ENCODE measurements at places on chromosomes 2 and 18.

DNA sequence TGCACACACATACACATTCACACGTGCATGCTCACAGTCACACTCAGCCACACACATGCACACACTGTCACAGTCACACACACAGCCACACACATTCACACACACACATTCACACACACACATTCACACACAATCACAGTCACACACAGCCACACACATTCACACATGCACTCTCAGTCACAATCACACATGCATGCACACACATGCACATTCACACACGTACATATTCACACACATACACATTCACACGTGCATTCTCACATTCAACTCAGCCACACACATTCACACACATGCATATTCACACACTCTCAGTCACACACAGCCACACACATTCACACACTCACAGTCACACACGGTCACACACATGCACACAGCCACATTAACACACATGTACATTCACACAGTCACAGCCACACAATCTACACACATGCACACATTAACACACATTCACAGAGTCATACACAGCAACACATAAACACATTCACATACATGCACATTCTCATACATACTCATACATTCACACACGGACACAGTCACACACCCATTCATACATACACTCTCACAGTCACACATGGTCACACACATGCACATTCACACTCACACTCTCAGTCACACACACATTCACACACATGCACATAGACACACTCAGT lies 239.8 kb downstream of the EIPR1 start:
- DNase-seq = no peak

- no peak for DNase-seq
Measured at GRCh38 chr2:240728827-240729226, 37.2 kb downstream of the AQP12A start.

GRCh38 chr2:212644195-212644837 lies 105.7 kb upstream of the ERBB4 start:
- no peak for DNase-seq

- DNase-seq = no peak
Measured at GRCh38 chr18:56522816-56523215, 115.6 kb downstream of the TXNL1 start.

- DNase-seq = no peak
Measured at GRCh38 chr2:45802499-45803138, 151.1 kb downstream of the PRKCE start.

GRCh38 chr2:57848723-57849122 lies 197.9 kb upstream of the VRK2 start:
- DNase-seq = no peak

- no peak for DNase-seq
Measured at GRCh38 chr2:68031542-68032160, 31.2 kb downstream of the C1D start.

DNA sequence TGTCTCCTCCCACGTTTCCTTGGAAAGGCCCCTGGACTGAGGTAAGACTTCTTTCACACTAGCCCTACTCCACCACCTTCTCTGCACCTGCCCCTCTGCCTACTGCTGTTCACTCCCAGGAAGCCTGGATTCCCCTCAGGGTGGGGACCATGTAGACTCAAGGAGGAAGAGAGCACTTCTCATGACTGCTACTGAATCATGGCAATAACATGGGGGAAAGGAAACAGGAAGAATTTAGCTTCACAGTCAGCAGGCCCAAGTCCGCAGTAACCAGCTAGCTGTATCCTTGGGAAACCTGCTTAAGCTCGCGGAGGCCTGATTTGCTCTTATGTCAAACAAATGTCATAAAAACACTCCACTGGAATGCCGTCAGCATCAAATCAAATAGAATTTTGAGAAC lies 126.2 kb upstream of the CAPN13 start:
- no peak for DNase-seq

DNA sequence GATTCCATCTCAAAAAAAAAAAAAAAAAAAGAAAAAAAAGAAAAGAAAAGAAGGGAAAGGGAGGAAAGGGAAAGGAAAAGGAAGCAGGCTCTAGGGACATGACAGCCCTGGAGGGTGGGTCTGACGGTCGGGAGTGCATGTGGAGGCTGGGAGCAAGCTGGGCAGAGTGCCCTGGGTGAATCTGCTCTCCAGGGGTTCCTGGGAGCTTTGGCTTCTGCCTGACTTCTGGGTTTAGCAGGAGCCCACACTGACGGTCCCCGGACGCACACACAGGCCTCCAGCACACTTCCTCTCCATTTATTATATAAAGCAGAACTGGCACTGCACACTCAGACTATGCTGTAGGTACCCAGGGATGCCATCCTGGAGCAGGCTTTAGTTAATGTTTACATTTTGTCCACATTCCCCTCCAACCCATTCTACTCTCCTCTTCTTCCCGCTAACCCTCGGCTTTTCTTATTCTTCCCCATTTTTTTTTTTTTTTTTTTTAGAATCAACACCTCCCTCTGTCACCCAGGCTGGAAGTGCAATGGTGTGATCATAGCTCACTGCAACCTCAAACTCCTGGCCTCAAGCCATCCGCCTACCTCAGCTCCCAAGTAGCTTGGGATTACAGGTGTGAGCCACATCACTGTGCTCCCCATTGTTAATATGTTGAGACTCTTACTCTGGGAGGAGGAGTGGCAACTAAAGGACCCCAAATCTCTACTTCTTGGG lies 151.1 kb upstream of the SLC1A4 start:
- peak; percentile 23 for DNase-seq

DNA sequence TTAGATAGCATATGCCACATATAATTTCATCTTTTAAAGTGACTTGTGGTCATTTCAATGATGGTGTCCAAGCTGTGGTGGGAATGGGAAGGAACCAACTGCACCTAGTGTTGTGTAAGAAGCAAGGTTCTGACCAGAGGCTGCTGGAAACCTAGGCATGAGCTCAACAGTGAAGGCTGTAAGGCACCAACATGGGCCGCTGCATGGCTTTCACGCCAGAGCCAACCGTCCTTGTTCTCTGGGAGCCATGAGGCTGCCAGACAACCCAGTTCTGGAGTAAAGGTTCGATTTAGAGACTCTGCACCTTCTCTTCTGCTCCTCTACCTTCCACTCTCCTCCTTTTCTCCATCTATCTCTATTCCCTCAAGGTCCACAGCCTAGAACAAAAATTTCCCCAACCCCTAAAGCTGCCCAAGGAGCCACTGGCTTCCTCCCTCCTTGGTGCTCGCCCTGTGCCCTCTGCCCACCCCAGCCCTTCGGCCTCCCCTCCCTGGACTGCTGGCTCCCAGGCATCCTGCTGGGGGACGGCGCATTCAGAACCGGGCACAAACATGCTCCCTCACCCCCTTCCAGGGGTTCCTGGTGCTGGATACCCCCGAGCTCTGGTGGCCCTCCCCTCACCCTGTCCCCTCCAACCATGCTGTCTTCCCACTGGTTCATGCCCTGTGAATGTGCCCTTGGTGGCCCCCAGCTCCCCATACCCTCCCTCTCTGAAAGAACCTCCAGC lies 305.1 kb downstream of the CELF4 start:
- DNase-seq = no peak

- DNase-seq = no peak
Measured at GRCh38 chr2:36556842-36557241, 41.1 kb downstream of the FEZ2 start.

GRCh38 chr2:37563375-37564015 lies 107.9 kb downstream of the CDC42EP3 start:
- no peak for DNase-seq

- no peak for DNase-seq
Measured at GRCh38 chr2:165428926-165429325, 40.6 kb upstream of the CSRNP3 start.

- no peak for DNase-seq
Measured at GRCh38 chr2:237935740-237936452, 30.9 kb upstream of the UBE2F start.

- peak; percentile 13 for DNase-seq
Measured at GRCh38 chr2:189254268-189254883, 74.8 kb upstream of the COL5A2 start.

GRCh38 chr2:17441790-17442189 lies 76.5 kb downstream of the RAD51AP2 start:
- no peak for DNase-seq

GRCh38 chr2:224612578-224612977 lies 27.4 kb upstream of the CUL3 start:
- no peak for DNase-seq

- no peak for DNase-seq
Measured at GRCh38 chr2:102013206-102014040, 21.7 kb downstream of the IL1R2 start.

GRCh38 chr18:45384137-45384961 lies 230.9 kb upstream of the SLC14A2 start:
- DNase-seq = peak; percentile 54

GRCh38 chr18:59358712-59359575 lies at the start of gene LMAN1:
TSS of gene LMAN1 (minus strand) at chr18:59359265. CDS start at chr18:59359244, 21 bp downstream.
- peak; percentile 96 for DNase-seq

GRCh38 chr2:101361522-101361921 lies 25.8 kb downstream of the CREG2 start:
- DNase-seq = no peak

GRCh38 chr2:11286749-11287148 lies 57.7 kb downstream of the ROCK2 start:
- no peak for DNase-seq

- DNase-seq = no peak
Measured at GRCh38 chr2:25036221-25036559, 5.7 kb upstream of the EFR3B start.

DNA sequence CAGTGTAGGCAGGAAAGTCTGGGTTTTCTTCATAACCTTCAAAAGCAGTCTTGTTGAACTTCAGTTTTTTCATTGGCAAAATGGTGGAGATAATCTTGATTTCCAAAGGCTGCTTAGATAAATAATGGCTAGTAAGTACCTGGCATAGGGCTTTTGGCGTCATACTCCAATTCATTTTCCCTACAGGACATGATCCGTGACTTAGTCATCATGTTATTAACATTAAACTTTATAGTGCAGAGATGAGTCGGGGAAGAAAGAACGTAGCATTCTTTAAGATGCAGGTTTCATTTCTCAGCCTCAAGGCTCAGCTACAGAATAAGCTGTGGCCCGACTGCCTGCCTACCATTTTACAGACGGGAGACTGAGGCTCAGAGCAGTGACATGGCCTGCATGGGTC lies 64.0 kb downstream of the RALBP1 start:
- no peak for DNase-seq

GRCh38 chr18:79553696-79554095 lies 125.9 kb upstream of the CTDP1 start:
- DNase-seq = no peak

GRCh38 chr2:34105006-34105767 lies 506.1 kb upstream of the FAM98A start:
- no peak for DNase-seq

GRCh38 chr18:46282646-46283045 lies 178.5 kb downstream of the HAUS1 start:
- no peak for DNase-seq

- no peak for DNase-seq
Measured at GRCh38 chr2:64586883-64587481, 62.9 kb downstream of the AFTPH start.

DNA sequence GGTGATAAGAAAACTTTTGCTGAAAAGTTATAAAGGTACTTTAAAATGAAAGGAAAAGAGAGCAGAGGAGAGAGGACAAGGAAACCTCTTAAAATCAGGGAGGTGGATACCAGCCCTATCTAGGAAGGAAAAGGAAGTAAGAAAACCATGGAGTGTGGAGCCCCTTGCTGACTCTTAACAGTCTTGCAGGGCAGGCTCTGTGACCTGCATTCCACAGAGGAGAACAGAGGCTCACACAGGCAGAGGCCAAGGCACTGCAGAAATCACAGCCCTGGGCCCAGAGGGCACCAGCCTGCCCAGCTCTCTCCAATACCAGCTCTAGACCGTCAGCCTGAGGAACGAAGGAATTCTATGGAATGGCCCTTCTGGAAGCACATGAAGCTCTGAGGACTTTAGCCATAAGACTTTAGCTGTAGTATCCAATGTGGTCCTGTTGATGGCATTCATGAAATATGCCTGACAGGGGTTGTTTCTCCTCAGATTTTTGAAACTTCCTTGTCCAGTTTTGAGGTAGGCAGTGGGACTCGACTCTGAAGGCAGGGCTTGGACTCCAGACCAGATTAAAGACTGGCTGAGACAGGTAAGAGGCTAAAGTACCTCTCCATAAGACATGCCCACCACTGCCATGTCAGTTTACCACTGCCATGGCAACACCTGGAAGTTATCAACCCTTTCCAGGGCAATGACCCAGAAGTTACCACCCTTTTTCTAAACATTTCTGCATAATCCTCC lies 216.3 kb downstream of the ANAPC1 start:
- no peak for DNase-seq

GRCh38 chr2:96103761-96104486 lies 12.4 kb downstream of the ADRA2B start:
- peak; percentile 5 for DNase-seq

GRCh38 chr2:239372835-239373234 lies 28.0 kb downstream of the HDAC4 start:
- DNase-seq = no peak

DNA sequence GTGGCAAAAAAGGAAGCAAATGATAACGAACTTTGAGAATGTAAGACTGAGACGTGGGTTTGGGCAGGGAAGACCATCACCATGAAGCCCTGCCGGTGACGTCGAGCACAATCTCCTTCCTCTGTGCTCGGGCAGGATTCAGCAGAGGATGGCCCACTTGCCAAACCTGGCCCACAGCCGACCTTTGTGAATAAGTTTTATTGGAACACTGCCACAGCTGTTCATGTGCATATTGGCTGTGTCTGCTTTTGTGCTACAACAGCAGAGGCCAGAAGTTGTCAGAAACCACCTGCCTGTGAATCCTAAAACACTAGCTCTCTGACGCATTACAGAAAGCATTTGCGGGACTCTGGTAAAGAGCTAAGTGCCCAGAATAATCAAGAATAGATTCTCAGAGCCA lies 223.9 kb downstream of the MYT1L start:
- no peak for DNase-seq

DNA sequence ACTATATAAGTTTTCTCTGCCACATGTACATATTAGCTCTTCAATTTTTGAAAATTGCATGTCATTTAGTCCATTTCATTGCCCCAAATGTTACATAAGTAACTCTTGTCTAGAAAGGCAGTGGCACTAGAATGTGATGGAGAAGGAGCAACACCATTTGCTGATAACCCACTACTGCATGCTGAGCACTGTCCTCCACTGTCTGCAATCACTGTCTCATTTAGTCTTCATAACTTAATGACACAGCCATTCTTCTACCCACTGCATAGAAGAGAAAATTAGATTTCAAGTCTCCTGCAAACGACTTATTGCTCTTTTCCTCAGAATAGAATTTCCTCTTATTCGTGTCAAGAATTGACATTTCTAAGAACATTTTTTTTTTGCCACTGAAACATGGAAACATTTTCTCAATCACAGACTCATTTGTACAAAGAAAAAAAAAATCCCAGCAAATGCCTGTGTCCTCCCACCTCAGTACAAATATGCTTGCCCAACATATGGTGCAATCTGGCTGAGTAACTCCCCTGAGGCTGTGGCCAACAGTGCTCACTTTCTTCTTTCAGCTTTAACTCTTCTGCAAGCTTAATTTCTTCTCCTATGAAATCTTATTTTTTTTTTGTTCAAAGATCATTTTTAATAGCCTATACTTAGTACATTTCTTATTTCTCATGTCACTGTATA lies 768.6 kb upstream of the HS6ST1 start:
- DNase-seq = no peak

Measured in transverse colon (tissue), 4 donors.